ENCODE measurements at places on chromosomes 3 and 15.

DNA sequence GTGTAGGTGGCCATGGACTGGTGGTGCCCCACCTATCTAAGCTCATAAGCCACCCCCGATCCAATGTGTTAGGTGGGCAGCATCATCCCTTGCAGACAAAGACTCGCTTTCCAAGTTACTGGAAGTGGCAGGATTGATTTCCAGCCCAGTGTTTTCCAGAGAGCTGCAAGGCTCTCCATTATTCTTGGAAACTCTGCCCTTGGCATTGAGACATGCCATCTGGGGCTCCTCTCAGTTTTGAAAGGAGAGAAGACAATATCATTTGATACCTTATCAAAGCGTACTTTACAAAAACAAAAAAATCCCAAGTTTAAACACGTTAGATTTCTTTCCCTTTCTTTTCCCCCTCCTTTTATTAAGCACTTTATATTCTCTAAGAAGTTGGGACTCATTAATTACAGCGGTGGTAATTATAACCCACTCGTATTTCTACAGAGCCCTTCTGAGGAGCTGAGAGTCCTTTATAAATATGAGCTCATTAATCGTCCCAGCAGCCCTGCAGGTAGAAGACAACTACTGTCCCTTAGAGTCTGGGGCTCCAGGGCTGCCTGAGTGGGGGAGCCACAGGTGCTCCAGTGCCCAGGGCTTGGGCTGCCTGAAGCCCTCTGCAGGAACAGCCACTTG is 226.1 kb downstream of the TLE3 start:
- DNase-seq: no peak

- DNase-seq: peak; percentile 9
These were observed 77.2 kb downstream of the SCN10A start for GRCh38 chr3:38738630-38739395.

GRCh38 chr15:42508263-42508690 is 12.8 kb downstream of the SNAP23 start:
- no peak for DNase-seq

DNA sequence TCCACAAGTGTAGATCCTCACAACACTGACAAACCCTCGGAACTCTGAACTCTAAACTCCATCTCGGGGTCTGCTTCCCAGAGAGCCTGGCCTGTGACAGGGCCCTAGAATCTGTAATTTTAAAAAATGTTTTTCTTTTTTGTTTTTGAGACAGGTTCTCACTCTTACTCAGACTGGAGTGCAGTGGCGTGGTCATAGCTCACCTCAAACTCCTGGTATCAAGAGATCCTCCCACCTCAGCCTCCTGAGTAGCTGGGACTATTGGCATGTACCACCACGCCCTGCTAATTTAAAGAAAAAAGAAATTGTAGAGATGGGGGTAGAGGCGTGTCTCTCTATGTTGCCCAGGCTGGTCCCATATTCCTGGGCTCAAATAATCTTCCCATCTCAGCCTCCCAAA is 26.2 kb downstream of the CRABP1 start:
- no peak for DNase-seq

DNA sequence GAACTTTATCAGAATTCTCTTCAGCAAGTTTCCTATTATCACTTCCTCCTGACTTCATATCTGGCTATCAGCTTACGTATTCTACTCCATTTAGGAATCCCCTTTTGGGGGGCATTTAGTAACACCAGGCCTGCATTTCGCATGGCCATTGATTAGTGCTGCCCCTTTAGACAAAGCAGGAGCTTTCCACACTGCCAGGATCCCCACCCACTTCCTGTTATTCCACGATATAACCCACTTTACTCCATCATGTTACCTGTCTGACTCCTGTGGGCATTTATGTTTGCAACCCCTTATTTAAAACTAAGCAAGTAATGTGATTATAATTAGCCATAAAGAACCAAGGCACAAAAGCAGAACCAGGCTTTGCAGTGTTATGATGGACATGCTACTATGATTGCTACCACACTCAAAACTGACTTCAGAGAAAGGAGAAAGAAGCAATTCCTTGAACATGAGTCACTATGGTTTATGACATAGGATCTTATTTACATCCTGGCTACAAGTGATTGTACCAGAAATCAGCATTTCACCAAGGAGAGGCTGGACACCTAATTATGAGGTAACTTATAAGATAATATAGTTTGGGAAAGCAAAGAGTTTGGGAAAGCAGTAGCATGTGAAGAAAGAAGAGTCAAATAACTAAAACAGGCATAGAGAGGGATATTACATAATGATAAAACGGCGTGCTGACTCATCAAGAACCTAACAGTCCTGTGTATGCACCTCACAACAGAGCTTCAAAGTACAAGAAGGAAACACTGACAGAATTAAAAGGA is 96.3 kb downstream of the IGSF11 start:
- DNase-seq: no peak

DNA sequence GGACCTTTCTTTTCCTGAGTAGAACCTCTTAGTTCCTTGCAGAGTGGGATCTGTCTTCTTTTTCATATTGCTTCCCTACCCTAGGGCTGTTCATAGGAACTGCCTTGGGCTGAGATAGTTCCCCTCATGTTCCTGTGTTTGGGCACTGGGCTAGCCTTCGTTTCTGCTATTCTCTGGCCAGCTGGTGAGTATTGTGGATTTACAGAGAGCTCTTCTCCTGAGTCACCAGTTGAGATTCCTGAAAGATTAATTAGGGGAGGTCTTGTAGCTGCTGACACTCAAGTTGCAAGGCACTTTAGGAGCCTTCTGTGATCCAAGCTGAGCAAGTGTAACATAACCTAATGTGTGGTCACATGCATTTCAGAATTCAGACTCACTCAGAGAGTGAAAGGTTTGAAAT is 30.7 kb downstream of the CHD2 start:
- no peak for DNase-seq

- DNase-seq: no peak
These were observed 17.8 kb downstream of the ABHD17C start for GRCh38 chr15:80712956-80713355.

DNA sequence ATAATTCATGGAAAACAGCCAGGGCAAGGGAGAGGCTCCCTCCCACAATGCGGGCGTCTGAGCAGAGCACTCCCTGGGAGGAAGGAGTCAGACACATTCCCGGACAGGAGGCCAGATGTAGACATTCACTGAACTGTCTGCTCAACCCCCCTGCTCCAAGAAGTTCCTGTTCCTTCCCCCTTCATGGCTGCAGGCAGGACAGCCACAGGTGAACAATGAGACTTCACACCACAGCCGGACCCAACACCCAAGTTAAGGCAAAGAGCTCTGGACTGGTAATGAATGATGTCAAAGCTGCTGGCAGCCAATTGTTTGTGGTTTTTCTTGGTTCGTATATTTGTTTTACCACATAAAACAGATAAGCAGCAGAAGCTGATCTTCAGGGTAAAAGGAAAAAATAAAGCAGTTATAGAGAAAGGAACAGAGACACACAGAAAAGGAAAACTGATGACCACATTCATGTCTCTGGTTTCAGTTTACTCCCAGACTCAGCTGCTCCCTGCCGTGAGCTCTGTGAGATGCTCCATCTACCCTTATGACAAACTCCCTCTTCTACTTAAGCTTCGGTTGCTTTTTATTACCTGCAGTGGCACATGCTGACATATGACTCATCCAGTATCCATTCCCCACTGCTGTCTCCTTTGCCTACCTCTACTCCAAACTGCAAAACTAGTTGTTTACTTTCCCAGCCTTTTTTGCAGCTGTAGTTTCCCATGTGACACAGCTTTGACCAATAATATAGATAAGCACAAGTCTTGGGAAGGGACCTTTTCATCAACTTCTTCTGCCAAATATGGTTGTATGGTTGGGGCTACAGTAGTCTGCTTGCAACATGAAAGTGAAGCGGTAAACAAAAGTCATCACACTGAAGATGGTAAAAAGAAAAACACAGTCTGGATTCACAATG is 33.1 kb downstream of the DZIP1L start:
- DNase-seq: peak; percentile 95

- no peak for DNase-seq
These were observed 94.4 kb downstream of the CHRNA7 start for GRCh38 chr15:32124726-32125125.

GRCh38 chr15:50377867-50378751 is 23.1 kb upstream of the GABPB1 start:
- DNase-seq: no peak

GRCh38 chr3:169596126-169596525 is 67.4 kb downstream of the MECOM start:
- no peak for DNase-seq

GRCh38 chr15:67717776-67718175 is 107.5 kb upstream of the SKOR1 start:
- no peak for DNase-seq

DNA sequence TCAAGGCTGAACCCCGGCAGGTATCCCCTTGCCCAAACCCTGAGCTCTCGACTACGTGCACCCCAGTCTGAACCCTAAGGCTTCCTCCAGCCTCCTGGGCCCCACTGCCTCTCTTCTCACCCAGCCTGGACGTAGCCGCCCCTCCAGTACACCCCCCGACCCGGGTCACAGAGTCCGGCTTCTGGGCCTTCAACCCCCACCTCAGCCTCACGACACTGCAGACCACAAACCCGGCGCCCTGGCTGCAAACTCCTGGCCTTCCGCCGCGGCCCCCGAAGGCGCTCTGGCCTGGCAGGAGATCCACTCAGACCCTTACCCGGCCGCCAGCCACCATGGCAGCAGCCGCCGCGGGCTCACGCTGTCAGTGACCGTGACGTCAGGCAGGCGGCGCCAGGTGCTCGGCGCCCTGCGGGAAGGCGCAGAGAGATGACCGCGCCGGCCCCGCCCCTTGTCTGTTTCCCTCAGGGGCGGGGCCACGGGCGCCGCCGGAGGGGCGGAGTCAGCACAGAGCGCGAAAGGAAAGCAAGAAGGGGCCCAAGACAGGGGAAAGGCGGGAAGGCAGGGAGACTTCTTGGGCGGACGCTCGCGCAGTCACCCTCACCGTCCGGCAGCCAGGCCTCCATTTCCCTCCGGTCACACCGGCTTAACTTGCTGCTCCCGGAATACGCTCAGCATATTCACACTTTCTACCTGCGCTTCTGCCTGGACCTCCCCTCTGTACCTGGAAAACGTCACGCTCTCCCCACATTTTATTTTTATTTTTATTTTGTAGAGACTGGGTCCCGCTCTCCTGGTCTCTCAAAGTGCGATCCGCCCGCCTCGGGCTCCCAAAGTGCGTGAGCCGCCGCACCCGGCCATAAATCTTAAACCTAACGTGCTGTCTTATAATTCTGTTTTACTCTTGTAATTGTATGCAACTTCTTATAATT is at the start of gene RMDN3:
Gene RMDN3 (minus strand): TSS at position 372 of the 929 bp plus-strand sequence. CDS start 471 bp downstream, outside the sequence.
- peak; percentile 88 for DNase-seq

- no peak for DNase-seq
These were observed 31.6 kb upstream of the ENTPD3 start for GRCh38 chr3:40355410-40355809.

DNA sequence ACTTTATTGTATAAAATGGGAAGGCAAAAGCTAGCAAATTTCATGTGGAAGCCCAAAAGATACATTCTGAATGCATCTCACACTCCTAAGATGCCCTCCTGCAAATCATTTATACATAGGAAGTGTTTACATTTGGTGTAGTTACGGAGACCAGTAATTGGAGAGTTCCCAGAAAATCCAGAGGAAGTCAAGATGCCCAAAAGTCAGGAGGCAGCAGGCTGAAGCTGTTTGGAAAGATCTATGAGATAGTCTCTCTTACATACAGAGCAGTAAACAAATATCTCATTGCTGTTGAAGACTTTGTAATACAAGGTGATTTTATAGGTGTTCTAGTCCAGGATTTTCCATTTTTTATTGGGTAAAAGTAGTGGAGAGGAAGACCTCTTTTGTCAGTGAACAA is 8.8 kb downstream of the KLHL24 start:
- no peak for DNase-seq

DNA sequence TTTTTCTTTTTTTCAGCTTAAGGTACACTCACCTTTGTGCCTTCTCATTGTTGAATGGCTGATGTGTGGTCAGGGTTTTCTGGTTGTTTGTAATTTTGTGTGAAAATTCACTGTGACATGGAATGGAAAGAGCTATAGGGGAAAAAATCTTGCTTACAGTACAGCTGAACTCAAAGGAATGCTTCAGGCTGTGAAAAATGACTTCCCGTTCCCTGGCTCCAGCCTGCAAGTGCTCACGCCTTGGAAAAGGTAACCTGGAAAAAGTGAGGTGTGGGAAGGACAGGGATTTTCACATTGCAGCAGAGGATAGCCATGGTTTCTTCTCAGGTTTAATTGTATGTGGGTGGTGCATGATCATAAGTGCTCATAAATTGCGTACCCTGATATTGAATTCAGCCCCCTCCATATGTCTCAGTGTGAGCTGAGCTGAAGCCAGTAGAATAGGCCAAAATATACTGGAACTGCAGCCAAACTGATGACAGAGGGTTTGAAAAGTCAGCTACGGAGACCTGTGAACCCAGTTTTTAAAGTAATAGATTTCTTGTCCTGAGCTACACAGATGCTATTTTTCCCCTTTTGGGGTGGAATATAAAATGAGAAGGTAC is 228.7 kb upstream of the RASGRP1 start:
- no peak for DNase-seq

DNA sequence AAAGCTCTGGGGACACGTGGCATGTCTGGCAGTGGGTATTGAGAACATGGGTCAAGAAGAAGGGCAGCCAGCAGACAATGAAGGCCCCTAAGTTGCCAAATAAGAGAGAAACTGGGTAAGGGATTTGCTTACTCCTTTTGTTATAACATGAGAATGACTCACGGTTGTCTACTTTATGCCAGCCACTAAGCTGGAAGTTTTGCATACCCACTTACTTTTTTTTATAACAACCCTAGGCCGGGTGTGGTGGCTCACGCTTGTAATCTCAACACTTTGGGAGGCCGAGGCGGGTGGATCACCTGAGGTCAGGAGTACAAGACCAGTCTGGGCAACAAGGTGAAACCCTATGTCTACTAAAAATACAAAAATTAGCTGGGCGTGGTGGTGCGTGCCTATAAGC is 50.0 kb downstream of the DRD3 start:
- DNase-seq: no peak

GRCh38 chr3:81237181-81237580 is 524.3 kb downstream of the GBE1 start:
- no peak for DNase-seq

Measured in smooth muscle cell of the brain vasculature (primary cell).